ENCODE measurements at places on chromosomes 4 and X.
A peak's percentile ranks its signal among the peaks of the same experiment; 100 is the strongest.

DNA sequence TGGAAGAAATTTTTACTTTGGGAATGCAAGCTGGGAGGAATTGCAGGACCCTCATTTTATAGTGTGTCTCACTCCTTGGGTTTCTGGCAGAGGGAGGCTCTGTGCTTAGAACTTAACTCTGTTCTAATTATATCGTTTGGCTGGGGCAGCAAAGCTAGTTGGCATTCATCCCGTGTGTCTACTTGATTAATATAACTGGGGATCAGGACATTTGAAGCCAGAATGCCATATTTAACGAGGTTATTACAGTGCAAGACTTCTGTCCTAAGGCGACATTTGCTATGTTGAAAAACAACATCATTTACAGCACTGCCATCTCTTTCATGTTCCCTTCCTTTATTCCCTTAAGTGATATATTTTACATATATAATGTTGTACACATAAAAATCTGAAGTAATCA, 179.1 kb upstream of the TBC1D9 start:
- no peak for DNase-seq

GRCh38 chr4:78788007-78788889, 12.1 kb downstream of the BMP2K start:
- DNase-seq, result no peak

DNA sequence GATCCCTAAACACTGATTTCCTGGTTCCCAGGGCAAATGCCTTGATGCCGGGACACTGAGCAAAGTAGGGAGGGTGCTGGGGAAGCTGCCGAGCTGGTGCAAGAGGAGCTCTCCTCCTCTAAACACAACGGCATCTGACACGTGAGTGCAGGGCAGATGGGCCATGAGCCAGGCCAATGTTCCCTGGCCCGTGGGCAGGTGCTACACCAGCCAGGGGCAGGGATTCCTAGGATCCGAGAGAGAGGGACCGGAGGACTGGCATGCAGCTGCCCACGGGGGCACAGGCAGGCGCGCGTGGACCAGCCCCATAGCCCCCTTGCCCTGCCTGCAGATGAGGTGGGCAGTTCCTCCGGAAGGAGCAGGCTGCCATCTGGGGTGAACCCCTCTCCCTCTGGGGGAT, 66.8 kb upstream of the AFAP1 start:
- DNase-seq, result no peak

- no peak for DNase-seq
Measured at GRCh38 chrX:112967903-112968302, 127.3 kb upstream of the AMOT start.

DNA sequence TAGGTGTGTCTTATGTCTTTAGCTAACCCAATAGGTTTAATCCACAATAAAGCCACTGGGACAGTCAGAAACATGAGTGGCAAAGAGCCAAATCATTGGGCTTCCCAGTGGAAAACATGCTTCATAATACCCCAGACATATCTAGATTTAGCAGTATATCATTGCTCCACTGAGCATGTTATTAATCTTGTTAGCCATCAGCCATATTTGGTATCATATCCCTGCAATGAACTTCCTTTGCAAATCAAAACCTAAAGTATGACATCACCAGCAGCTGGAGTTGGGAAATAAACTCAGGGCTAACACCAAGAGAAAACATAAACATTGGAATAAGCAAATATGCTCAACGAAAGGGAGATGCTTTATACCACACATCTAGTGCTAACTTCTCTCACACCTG, 280.8 kb upstream of the NOCT start:
- no peak for DNase-seq

DNA sequence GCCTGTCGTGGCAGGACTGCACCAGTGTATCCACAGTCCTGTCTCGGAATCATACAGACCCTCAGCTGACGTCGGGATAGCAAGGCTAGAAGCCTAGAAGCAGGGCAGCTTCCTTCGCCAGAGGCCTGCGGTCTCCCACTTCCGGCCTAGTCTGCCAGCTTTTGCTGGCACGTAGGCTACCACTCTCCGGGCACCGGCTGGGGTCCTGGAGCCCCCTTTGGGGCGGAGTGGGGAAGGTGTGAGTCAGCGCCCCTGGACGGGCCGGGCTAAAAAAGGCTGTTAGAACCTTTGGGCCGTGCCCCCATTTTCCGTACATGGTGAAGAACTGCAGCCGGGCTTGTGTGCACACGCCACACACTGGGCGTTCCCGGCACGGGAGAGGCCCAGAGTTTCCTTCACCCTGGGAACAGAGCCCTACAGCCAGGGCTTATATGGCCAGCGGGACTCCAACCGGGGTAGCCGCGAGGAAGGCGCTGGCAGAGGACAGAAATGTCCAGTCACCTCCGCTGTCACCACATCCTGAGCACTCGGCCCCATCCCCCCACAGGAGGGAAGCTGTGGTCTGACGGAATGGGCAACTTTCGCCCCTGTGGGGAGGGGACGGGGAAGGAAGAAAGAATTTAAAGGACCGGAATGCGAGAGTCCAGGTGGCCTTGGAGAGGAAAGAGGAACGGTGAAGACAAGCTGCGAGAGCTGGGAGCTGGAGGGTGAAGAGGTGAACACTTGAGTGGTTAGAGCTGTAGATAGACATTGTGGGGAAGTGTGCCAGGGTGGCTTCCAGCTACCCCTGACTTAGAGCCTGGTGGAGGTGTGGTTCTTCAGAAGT, 4.6 kb downstream of the MAGIX start:
- DNase-seq, result peak; percentile 34

DNA sequence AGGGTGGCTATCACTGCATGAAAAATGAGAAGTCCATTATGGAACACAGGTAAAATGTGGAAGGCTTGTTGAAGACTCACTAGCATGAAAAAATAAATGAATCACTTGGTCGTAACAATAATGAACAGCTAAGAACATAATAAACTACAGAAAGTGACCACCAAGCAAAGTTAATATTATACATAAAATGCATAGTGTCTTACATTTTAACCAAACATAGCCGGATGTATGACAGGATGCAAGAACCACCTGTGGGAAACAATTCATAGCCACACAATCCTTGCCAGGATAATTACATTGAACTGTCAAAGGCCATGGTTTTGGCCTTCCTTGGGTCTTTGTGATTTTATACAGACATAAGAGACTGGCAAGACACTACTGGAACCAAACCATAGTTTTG, 81.9 kb upstream of the ATXN3L start:
- no peak for DNase-seq

- no peak for DNase-seq
Measured at GRCh38 chr4:7472442-7473013, 37.8 kb upstream of the PSAPL1 start.

GRCh38 chrX:21408788-21409187, 34.6 kb downstream of the CNKSR2 start:
- no peak for DNase-seq

GRCh38 chr4:5164221-5164912, 113.1 kb downstream of the STK32B start:
- DNase-seq, result no peak

GRCh38 chrX:107014936-107015335, 14.9 kb upstream of the MORC4 start:
- no peak for DNase-seq

DNA sequence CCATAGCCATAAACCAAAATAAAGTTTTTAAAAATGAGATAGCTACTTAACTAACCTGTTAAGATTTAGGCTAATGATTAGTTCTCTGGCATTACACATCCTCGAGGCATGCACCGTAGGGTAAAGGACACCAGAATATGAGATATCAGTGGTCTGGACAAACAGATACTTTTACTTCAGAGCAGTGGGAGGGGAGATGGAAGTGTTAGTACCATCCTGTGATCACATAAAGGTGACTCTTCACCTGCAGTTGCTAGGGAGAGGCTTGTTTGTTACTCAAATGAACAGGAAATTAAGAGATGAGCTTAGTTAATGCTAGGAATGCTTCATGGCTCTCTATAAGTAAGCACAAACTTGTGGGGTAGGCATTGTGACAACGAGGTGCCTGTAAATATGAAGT, 624.4 kb upstream of the MAGEB2 start:
- no peak for DNase-seq

- DNase-seq, result no peak
Measured at GRCh38 chr4:184550476-184550875, 76.1 kb upstream of the IRF2 start.

GRCh38 chr4:8269535-8270417, at the start of gene HTRA3:
Gene HTRA3 (plus strand): TSS chr4:8269754. CDS start chr4:8269969, 215 bp downstream.
- DNase-seq, result no peak

GRCh38 chr4:125168531-125168930, 146.2 kb upstream of the FAT4 start:
- no peak for DNase-seq

GRCh38 chrX:129823522-129823921, 20.2 kb downstream of the ZDHHC9 start:
- DNase-seq, result no peak

DNA sequence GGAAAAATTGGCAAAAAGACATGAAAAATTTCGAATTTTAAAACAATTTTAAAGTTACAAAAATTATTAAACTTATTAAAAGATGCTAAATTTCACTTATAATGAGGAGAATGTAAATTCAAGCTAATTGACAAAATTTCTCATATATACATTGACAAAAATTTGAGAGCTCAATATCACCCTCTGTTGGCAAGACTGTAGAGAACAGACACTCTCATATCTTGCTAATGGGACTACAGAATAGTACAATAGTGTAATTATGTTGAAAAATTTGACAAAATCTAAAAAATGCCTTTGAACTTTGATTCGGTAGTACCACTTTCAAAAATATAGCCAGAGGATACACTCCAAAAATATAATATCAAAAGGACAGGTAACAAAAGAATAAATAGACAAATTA, 29.8 kb downstream of the DCAF8L2 start:
- DNase-seq, result no peak

DNA sequence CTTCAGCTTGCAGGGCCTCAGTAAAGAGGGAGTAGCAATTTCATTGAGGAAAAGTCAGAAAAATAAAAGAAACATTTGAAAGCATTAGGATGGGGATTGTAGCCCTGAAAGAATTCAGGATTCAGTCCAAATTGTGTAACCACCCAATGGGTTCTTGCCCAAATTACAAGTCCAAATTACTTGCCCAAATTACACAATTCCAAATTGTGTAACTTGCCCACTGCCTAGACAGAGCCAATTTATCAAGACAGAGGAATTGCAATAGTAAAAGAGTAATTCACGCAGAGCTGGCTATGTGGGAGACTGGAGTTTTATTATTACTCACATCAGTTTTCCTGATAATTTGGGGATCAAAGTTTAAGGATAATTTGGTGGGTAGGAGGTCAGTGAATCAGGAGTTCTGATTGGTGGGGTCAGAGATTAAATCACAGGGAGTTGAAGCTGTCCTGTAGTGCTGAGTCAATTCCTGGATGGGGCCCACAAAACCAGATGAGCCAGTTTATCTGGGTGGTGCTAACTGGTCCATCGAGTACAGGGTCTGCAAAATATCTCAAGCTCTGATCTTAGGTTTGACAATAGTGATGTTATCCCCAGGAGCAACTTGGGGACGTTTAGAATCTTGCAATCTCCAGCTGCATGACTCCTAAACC, 18.1 kb upstream of the PAGE5 start:
- no peak for DNase-seq
